ENCODE measurements at places on chromosomes 2 and 18. TPM values are rescaled to one million over a fixed set of nuclear protein-coding genes. Genes with fewer than 3 reads are reported as not detected.

The ALPG gene
- 0.39 TPM for total RNA-seq

The IER3IP1 gene
- total RNA-seq: 22.1 TPM

The COLEC12 gene
- total RNA-seq: 2.9 TPM

The RTP5 gene
- 0.63 TPM for total RNA-seq

The CHAC2 gene
- 1.8 TPM for total RNA-seq

Measured in motor neuron (in vitro differentiated cells).